ENCODE measurements at places on chromosomes 13 and 19. TPM values are rescaled to one million over a fixed set of nuclear protein-coding genes. Genes with fewer than 3 reads are reported as not detected.

- no peak for DNase-seq
Measured at GRCh38 chr13:74860789-74861188, 621.2 kb downstream of the TBC1D4 start.

EID2 gene
- 9.6 TPM for total RNA-seq

DNA sequence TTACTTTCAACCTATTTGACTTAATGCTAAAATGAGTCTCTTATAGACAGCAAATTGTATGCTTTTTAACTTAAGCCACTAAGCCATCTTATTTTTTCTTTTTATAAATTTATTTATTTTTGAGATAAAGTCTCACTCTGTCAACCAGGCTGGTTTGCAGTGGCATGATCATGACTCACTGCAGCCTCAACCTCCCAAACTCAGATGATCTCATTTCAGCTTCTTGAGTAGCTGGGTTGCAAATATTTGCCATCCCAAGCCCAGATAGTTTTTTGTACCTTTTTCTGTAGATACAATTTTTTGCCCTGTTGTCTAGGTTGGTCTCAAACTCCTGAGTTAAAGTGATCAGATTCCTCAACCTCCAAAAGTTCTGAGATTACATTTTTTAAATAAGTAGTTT is 27.1 kb downstream of the ZNF714 start:
- no peak for DNase-seq

GRCh38 chr13:105773863-105774538 is 761.5 kb downstream of the EFNB2 start:
- no peak for DNase-seq

ZNF808 gene
- total RNA-seq, result 46.1 TPM

GRCh38 chr19:5988517-5989387 is 10.8 kb upstream of the RANBP3 start:
- DNase-seq, result no peak

- DNase-seq, result no peak
Measured at GRCh38 chr13:114334305-114335053, 20.2 kb downstream of the CHAMP1 start.

PRSS57 gene
- total RNA-seq, result not detected

SHANK1 gene
- 1.1 TPM for total RNA-seq

PRR20A gene
- not detected for total RNA-seq

DNA sequence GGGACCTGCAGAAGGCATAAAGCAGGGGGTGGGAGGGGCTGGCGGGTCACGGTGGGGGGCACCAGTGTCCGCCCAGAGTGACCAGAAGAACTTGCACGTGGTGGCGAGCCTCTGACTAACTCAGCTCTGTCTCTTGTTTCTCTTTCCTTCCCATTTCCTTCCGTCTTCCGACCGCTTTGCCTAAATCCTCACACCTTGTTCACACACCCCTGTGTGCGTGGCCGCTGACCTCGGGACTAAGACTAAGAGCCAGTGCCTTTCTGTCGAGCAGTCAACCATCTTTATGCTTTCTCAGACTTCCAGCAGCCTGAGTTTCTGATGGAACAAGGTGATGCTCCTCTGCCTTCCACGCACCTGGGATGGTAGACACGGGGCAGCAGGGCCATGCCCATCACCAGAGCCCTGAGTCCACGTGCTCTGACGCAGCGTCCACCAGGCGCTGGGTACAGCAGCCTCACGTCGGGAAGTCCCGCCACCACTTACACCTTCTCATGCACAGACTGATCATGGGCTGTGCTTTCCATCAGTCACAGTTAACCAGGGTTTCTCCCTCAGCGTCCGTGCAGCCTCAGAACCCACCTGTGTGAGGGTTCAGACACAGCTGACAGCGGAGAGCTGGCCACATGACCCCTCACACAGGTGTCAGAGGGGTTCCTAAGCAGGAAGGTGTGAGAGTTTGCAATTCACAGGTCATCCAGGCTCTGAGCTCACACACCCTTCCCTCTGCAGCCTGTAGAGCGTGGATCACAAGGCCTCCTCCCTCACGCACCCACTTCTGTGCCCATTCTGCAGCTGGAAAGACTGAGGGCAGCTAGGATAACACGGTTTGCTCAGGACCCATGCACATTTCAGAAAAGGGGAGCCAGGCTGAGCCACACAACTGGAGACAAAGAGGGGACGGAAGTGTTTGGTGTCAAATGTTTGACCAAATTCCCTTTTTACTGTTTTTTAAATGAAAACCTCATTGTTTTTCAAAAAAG is 90.7 kb upstream of the MCF2L start:
- DNase-seq, result no peak

GIPR gene
- 19.4 TPM for total RNA-seq

DNA sequence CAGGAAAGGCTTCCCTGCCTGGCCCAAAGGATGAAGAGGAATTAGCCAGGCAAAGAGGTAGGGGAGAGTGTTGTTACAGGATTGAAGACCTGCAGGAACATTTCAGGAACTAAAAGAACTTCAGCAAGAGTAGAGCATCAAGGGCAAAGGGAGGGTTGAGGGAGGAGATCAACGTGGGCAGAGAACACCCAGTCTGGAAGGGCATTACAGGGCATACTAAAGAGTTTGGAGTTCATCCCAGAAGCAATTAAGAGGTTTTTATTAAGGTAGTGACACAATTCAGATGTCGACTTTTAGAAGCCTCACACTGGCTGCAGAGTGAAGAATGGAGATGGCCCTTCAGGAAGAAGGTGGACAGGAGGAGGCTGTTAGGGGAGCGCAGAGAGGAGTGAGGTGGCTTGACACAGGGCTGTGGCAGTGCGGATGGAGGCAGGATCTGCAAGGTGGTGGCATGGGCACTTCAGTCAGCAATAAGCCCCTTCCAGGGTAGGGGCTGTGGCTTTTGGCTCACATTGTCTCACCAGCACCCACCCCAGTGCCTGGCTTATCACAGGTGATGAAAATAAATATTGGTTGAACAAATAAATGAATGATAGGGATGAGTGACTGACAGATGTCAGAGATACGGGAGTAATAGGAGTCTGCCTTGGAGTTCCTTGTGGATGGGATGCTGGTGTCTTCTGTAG is 24.9 kb downstream of the TEX26 start:
- no peak for DNase-seq

DNA sequence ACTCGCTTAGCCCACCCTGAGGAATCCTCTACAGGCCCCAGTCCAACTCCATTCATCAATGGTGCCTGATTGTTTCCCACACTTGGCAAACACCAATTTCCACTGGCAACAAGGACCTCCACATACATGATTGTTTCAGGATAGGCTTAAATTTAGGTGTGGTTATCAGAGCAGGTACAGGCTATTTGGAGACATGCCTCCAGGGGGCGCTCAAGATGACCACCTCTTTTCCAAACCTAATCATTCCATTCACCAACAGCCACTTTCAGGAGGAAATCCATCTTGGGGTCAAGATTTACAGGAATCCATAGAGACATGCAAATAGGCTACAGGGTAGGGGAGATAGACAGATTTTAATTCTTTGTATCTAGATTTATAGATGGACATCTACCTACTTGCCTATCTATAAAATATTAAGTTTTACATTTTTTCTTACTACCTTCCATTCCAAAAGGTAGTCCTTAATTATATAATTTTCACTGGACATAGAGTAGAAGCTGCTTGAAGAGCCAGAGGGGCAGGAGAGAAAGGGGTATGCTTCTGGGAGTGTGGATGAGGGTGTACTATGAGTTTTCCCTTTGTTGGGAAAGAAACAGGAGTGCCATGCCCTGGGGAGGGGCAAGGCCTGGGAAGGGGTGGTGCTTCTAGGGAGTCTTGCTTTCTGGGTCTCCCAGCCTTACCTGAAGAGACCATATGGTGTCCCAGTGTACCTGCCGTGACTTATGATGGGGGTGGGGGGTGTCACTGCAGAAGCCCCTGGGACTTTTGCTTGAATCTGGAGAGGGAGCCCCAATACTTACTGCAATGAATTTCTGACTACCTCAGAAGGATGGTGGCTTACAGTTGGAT is 14.1 kb upstream of the PCDH8 start:
- peak; percentile 65 for DNase-seq

- DNase-seq, result no peak
Measured at GRCh38 chr19:28494461-28494860, 718.5 kb downstream of the UQCRFS1 start.

CD209 gene
- total RNA-seq, result 4.1 TPM

- DNase-seq, result no peak
Measured at GRCh38 chr19:45045671-45046353, 7.0 kb downstream of the CLASRP start.

GRCh38 chr13:102751886-102752285 is 21.7 kb downstream of the TEX30 start:
- no peak for DNase-seq

DNA sequence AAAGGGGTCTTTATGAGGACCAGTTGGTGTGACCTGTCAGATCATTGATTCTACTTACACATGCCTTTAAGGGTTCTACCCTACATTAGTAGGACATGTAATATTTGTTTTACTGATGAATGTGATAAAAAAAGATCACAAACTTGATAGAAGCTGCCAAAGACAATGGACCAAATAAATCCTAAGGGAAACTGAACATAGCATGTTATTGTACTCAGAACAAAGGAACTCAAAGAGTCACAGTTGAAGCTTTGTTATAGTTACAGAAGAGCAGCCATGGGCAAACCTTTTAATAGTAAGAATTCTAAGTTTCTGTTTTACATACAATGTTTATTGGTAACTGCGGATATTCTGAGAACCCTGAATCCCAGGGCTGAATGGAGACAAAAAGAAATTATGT is 780.1 kb downstream of the SLITRK6 start:
- no peak for DNase-seq
